IgD-negative memory B cell (primary cell): ENCODE measurements at places on chromosomes 6 and 20. TPM values are rescaled to one million over a fixed set of nuclear protein-coding genes. Genes with fewer than 3 reads are reported as not detected.

The SLC35F1 gene
- polyA plus RNA-seq = not detected

The CLDN20 gene
- polyA plus RNA-seq = not detected

The RFX6 gene
- polyA plus RNA-seq = not detected

The SCAF8 gene
- polyA plus RNA-seq = 16.5 TPM

The THBS2 gene
- polyA plus RNA-seq = 0.08 TPM

The TREML1 gene
- polyA plus RNA-seq = 3.0 TPM

The SH3BGRL2 gene
- 0.46 TPM for polyA plus RNA-seq

The C6orf58 gene
- polyA plus RNA-seq = not detected

The NANP gene
- 0.73 TPM for polyA plus RNA-seq

The MPC1 gene
- polyA plus RNA-seq = 38.6 TPM

The STX11 gene
- 11.5 TPM for polyA plus RNA-seq

The ADTRP gene
- polyA plus RNA-seq = 2.2 TPM

The FAM209B gene
- 0.38 TPM for polyA plus RNA-seq

The HLA-DPA1 gene
- polyA plus RNA-seq = 2,568 TPM

The PRICKLE4 gene
- polyA plus RNA-seq = not detected

The HS3ST5 gene
- not detected for polyA plus RNA-seq

The NCOA5 gene
- polyA plus RNA-seq = 30.1 TPM

The ZSWIM3 gene
- 3.0 TPM for polyA plus RNA-seq

The OR2B6 gene
- not detected for polyA plus RNA-seq

The RIN2 gene
- polyA plus RNA-seq = not detected

The RBBP8NL gene
- not detected for polyA plus RNA-seq

The SYCP2L gene
- polyA plus RNA-seq = not detected

The EDN3 gene
- not detected for polyA plus RNA-seq

The SLC12A5 gene
- polyA plus RNA-seq = 0.11 TPM

The TCEA2 gene
- 41.3 TPM for polyA plus RNA-seq

The TNFRSF21 gene
- 0.31 TPM for polyA plus RNA-seq

The PHACTR1 gene
- polyA plus RNA-seq = 12.8 TPM

The CSNK2A1 gene
- polyA plus RNA-seq = 56.8 TPM

The FIG4 gene
- 45.2 TPM for polyA plus RNA-seq

The CTCFL gene
- polyA plus RNA-seq = not detected

The KIF25 gene
- polyA plus RNA-seq = not detected

The DEFB132 gene
- polyA plus RNA-seq = not detected

The TBX18 gene
- polyA plus RNA-seq = not detected

The ENPP5 gene
- polyA plus RNA-seq = 1.7 TPM

The NKX2-2 gene
- polyA plus RNA-seq = not detected

The MUCL3 gene
- polyA plus RNA-seq = not detected

The LTA gene
- polyA plus RNA-seq = 16.3 TPM

The PCSK2 gene
- not detected for polyA plus RNA-seq

The TRIM15 gene
- not detected for polyA plus RNA-seq

The SPATS1 gene
- polyA plus RNA-seq = not detected

The PLCB4 gene
- polyA plus RNA-seq = not detected

The CHRNA4 gene
- not detected for polyA plus RNA-seq

The CASS4 gene
- polyA plus RNA-seq = 0.34 TPM

The SAMD10 gene
- polyA plus RNA-seq = 9.5 TPM

The GNRH2 gene
- not detected for polyA plus RNA-seq

The SFT2D1 gene
- polyA plus RNA-seq = 64.2 TPM

The NOX3 gene
- polyA plus RNA-seq = not detected

The RING1 gene
- 9.9 TPM for polyA plus RNA-seq

The DDO gene
- not detected for polyA plus RNA-seq
